ENCODE measurements at places on chromosomes 11 and 22.

GRCh38 chr11:76104285-76104684 is 102.0 kb downstream of the WNT11 start:
- no peak for DNase-seq

DNA sequence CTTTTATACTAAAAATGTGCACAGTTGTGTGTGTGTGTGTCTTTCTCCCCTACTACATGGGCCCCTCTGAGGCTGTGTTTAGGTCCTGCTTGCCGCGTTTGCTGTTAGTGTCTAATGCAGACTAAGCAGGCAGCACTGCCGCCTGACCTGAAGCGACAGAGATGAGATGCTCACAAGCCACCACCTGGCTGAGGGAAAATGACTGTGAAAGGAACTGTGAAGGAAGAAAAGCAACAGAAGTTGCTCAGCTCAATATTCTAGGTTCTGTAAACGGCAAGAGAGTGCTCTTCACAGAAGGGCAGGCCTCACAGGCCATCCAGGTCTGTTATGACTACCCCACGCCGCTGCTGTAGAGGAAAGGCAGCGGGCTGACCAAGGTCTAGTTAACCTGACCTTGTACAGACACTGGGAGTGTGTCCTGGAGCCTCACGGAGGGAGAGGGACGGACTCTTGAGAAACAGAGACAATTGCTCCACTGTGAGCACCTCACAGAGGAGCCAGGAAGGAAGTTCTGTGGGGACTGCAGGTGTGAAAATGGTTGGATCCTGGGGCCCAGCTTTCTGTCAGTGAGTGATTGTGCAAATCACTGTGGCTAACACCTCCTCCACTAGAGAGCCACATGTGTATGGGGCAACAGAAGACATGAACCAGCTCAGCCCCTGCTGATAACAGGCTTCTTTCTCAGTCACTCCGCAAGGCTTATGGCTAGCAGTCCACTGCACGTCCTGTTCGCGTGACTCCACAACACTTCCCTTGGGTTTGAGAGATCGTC is 31.3 kb upstream of the YPEL1 start:
- DNase-seq, result peak; percentile 67

DNA sequence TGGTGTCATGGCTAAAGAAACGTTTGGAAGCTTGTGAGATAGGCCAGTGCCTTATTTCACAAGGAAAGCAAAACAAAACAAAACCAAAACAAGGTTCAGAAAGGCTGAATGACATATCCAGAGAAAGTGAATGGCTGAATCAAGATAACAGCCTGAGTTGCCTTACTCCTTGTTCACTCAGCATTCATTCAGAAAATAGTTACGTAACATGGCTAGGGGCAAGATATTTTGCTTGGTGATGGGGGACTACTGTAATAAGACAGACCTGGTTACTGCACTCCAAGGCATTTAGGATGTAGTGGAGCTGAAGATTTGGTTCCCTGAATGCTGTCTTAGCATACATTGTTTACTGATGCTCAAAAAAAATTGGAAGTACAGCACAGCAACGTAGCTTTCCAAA is 47.7 kb downstream of the C11orf91 start:
- DNase-seq, result no peak

DNA sequence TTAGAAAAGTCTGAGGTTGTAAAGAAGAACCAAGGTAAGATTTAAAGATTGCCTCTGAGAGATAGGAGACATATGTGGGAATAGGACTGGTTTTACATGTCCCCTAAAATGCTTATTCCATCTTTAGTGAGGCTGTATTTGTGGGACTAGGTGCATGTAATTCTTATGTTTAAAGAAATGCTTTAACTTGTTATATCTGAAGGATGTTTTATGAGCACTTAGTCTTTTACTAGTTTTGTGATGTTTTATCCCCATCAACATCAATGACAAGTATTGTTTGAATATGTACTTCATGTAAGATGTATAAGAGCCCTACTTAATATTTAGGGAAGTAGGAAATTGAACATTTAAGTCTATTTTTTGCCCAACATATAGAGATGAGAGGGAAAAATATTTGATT is 24.7 kb downstream of the GRAMD1B start:
- no peak for DNase-seq

- no peak for DNase-seq
Observed at GRCh38 chr11:115761348-115761747, 257.1 kb upstream of the CADM1 start.

DNA sequence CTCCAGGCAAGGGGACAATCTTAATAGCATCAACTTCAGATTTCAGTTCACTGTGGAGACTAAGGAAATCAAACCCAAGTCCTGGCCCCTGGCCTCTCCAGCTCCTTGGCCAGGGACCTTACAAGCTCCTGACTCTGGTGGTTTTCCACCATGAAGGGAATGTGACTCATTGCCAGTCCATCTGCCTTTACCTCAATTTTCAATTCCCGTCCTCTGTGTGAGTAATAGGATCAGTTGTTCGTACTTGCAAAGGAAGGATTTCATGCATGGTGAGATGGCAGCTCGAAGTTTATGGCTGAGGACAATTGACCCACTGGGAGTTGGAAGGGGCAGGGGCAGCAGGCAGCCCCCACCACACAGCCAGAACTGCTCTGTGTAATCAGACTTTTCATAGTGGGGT is 42.5 kb downstream of the INSC start:
- no peak for DNase-seq

- DNase-seq, result no peak
Observed at GRCh38 chr11:85590848-85591483, 36.2 kb downstream of the DLG2 start.

DNA sequence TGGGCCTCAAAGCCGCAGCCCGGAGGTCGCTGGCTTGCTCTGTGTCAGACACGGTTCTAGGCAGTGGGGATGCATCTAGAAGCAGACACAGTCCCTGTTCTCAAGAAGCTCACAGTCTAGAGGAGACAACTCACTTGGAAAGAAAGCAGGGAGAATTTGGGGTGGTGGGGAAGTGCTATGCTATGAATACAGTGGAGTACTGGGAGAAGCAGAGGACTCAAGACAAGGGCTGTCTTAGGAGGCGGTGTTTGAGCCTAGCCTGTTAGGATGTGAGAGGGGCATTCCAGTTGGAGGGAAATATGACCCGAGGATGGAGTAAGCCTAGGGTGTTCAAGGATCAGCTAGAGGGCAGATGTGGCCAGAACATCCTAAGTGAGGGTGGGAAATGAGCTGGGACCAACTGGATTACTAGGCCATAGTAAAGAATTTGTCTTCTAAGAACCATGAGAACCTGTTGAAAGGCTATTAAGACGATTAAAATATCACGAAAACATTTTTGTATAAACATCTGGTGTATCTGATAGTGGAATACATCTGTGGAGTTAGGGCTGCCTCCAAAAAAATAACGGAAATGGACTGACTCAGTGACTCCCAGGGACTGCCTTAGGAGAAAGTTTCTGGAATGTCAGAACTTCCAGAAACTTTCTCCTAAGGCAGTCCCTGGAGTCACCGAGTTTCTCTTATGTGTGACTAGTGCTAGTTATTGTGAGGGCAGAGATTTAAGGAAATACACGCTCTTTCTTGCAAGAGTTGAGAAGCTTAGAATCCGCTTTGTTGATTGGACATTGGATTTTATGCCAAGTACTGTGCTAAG is 1.1 kb upstream of the PITPNB start:
- DNase-seq, result no peak

DNA sequence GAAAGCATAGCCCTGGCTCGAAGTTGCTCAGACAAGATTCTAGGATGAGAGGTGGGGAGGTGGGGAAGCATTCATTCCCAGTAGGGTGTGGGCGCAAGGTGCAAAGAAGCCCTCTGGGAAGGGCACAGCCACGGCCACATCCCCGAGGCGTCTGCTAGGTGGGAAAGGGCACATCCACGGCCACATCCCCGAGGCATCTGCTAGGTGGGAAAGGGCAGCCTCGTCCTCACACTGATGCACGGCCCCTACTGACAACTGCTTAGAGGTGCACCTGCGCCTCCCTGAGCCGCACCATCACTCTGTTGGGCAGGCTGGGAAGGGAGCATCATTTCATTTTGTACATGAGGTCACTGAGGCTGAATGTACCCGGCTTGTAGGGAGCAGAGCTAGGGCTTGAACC is 94.6 kb upstream of the PITPNB start:
- no peak for DNase-seq

DNA sequence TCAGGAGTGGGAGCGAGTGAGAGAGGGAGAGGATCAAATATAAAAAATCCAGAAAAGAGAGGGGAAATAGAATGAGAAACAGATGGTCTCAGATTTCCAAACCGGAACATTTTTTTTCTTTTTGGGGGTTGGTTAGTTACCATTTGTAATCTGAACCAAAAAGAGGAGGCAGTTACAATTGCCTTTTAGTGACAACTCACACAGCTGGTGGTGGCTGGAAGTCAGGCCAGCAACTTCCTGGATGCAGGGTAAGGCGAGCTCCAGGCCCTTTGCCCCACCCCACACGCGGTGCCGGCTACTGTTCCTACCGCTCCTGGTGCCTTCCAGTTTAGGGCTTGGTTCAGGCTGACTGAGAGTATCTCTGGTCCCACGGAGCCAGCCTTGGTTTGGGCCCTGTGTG is 21.0 kb upstream of the UBASH3B start:
- no peak for DNase-seq

- DNase-seq, result no peak
Observed at GRCh38 chr11:26983645-26984044, 10.3 kb upstream of the FIBIN start.

GRCh38 chr11:86740628-86741483 is 59.5 kb upstream of the PRSS23 start:
- DNase-seq, result no peak

- no peak for DNase-seq
Observed at GRCh38 chr22:44464000-44464399, 34.0 kb downstream of the RTL6 start.

- no peak for DNase-seq
Observed at GRCh38 chr22:39985383-39986035, 9.2 kb upstream of the FAM83F start.

- no peak for DNase-seq
Observed at GRCh38 chr22:22181341-22181850, 63.2 kb upstream of the VPREB1 start.

DNA sequence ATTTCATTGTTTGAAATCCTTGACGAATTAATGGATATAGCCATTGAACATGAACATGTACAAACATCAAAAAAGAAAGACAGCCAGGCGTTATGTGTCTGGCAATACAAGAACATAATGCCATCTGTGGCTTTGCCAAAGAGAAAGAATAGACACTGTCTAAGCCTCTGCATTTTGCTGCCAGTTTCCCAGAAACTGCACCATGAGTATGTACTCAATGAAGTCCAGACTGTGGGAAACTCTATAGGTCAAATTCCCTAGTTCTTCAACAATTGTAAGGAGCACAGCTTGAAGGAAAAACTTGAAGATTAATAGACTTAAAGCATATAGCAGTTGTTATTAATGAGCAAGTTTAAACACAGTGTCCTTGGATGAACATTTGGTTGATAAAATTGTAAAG is 71.3 kb downstream of the BBOX1 start:
- no peak for DNase-seq

- DNase-seq, result no peak
Observed at GRCh38 chr11:7691759-7692350, 14.4 kb downstream of the OVCH2 start.

DNA sequence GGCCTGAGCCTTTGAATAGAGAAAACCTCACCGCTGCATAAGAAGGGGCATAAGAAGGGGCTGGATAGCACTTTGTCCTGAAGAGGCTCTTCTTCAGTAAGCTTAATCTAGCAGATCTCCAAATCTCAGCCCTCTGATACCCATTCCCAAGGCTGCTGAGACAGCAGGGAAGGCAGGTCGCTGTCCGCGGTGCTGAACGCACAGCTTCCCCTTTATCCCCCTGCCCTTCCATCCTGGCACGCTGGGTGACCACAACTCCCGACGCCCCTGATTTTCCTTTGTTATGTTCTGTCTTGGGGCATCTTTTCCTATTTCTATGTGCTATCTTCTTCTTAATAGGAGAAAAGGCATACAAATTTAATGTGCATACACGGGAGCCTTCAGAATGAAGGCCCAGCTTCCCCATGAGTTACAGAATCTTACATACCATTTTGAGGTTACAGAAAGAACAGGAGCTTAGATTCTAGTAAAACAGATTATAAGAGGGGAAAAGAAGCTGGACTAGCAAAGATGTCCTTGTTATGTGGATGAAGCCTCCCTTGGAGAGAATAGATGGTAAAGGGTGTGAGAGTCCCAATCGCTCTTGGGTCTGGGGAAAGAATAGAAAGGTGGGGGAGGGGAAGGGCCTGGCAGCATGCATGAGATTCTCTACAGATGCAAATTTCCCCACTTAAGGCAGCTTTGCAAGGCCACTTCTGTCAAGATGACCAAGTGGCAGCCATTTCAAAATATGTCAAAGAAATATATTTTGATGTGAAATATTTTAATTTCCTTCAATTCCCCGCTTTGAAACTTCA is 5.7 kb upstream of the SULT4A1 start:
- no peak for DNase-seq

DNA sequence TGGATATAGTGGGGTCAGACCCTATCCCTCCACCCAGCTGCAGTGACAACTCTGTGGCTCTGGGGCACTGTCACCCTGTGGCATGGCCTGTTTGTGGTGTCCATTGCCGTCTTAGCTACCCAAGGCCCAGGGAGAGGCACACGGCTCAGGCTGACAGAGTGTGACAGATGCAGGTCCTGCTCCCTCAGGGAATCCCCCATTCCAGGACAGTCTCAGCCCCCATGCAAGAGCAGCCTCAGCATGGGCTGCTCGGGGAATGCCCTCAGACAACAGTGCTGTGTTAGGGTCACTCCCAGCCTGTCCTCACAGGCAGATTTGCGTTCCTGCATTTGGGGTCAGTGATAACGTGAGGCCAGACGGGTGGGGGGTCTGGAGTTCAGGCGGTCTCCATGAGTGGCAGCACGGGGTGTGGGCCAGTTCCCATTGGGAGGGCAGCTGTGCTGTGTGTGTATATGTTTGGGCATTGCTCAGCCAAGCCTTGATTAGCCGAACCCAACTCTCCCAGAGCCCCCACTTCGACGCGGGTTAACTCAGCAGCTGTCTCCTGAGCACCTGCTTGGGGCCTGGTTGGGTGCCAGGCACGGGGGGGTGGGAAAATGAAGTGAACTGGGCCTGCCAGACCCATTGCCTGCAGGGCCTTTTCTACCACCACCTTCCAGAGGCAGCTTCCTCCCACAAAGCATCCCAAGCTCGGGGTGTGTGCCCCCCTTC is 5.3 kb upstream of the KCNQ1OT1 start:
- DNase-seq, result no peak

GRCh38 chr11:36371590-36371989 is 75.5 kb downstream of the PRR5L start:
- DNase-seq, result no peak

DNA sequence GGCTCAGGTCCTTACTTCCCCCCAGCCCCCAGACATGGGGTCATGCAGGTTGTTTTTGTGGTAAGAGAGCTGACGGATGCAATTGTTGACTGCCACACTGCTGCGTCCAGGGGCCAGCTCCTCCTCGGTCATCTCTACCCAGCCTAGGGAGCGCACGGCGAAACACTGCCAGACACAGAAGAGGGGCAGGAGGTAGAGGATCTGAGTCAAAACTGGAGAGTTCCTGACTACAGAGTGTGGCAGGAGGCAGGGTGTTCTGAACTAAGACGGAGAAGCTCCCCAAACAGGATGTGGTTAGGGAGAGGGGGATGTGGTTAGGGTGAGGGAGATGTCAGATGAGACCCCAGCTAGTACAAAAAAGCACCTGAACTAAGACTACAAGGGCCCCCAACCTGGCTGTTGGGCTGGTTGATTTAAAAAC is 12.3 kb downstream of the SMPD1 start:
- DNase-seq, result peak; percentile 77
